ENCODE measurements at places on chromosomes 12 and 14.

GRCh38 chr14:72892879-72893635 is 844 bp downstream of the DPF3 start:
- DNase-seq = no peak

GRCh38 chr12:126770188-126770587 is 1496.8 kb upstream of the TMEM132C start:
- DNase-seq = no peak

- no peak for DNase-seq
These were observed 113.6 kb downstream of the CCER1 start for GRCh38 chr12:90841336-90841735.

- no peak for DNase-seq
These were observed 24.1 kb upstream of the SYCP3 start for GRCh38 chr12:101763246-101763931.

- no peak for DNase-seq
These were observed 40.5 kb downstream of the RPS29 start for GRCh38 chr14:49545716-49546115.

- no peak for DNase-seq
These were observed 64.1 kb downstream of the SYNE3 start for GRCh38 chr14:95452176-95452892.

DNA sequence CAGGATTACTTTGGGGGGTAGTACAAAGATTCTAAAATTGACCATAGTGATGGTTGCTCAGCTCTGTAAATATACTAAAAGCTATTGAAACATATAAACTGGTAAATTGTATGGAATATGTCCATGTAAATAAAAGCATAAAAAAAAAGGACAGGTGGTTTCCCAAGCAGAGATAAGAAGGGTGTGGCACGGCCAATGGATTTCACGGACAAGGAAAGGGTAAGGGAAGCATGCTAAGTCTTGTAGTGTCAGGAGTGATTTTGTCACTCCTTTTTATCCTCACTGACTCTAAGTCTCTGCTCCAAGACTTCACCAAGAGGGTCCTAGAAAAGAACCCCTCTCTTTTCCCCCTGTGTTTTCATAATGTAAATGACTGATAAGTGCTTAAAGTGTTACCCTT is 229.2 kb downstream of the SPTSSA start:
- no peak for DNase-seq

GRCh38 chr12:12600659-12601058 is 11.0 kb upstream of the CREBL2 start:
- DNase-seq = no peak

DNA sequence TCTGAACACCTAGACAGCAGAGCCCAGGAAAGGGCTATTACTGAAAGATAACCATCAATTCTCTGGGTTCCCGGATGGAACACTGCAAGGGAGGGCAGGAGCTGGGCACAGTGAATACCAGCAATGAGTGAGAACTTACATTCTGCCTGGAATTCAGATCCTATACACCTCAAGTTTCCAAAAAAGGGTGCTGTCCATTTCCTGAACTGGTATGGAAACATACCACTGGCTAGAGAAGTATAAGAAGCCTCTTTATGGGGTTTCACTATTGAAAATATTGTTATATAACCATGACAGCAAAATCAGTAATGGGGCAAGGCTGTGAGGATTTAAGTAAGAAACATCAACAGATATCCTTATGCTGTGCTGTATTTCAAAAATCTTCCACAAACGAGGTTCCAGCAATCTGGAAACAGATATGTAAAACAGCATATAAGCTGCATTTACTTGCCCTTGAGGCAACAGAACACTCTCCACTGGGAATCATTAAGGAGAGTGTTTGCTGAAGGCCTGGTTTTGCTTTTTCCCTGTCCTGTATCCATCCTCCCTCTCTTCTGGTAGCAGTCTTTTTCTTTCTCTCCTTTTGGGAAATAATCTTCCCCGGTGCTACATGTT is 53.3 kb upstream of the GTF2A1 start:
- DNase-seq = no peak

DNA sequence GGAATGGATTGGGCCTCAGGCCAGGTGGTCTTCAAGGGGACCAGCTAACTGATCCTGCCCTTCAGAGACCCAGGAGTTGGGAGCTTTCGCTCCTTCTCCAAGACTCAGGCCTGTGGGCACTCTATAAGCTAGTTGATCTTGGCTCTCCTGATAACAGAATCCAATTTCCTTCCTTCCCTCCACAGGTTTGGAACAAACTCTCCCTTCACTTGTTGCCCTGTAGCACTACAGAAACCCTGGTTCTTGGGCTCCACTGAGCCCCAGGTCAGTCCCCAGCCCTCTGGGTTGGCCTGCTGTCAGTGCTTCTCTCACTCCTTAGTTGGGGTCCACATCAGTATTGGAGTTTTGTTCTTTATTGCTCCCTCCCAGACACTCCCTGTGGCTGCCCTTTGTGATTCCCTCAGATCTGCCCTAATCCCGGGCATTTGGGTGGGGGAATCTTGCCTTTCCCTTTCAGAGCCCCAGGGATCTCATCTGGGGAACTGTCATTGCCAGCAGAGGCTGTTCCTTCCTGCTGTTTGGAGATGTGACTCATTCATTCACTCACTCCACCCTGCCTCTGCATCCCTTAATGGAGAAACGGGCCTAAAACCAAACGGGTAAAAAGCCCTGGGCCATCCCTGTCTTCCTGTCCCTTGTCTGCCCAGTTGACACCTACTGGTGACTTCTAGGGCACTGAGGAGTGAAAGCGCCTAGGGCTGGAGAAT is 4.4 kb upstream of the GPD1 start:
- no peak for DNase-seq

DNA sequence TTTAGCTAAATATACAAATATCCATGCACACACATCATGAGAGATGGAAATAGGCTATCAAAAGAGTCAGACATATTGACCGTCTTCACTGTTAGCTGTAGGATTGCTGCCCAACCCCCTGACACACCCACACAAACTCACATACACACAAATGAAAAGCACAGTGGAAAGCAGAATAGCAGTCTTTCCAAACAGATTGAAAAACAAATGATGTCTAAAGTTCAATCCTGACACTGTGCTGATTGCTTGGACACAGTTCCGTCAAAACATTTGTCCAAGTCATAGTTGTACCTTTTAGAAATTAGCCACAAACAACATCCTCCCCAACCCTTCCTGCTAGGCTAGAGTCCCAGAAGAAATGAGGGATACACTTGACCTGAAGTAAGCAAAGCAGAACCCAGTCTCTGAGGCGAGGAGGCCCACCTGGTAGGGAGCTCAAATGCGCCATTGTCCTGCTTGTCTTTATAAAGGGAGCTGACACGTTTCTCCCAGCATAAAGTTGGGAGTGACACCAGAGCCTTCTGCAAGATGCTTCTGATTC is at the start of gene PRH2:
PRH2 (plus strand) TSS at position 491 of the 541 bp plus-strand sequence; CDS start at position 529, 38 bp downstream.
- no peak for DNase-seq

- DNase-seq = peak; percentile 89
These were observed 2.5 kb downstream of the NUAK1 start for GRCh38 chr12:106136263-106136662.

DNA sequence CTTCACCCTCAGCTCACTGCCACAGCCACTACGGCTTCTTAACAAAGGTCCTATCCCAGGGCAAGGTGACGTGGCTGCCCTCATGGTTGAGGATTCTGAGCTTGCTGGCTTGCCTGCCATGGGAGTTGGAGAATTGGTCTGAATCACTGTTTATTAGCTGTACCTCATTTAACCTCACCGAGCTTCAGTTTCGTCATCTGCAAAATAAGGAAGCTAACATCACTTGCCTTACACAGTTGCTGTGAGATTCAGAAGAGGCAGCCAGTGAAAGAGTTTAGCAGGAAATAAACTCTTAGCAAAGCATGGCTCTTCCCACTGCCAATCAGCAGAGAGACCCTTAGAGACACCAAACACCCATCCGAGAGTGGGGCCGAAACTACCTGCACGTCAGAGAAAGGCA is 90.1 kb upstream of the KCNA1 start:
- no peak for DNase-seq

DNA sequence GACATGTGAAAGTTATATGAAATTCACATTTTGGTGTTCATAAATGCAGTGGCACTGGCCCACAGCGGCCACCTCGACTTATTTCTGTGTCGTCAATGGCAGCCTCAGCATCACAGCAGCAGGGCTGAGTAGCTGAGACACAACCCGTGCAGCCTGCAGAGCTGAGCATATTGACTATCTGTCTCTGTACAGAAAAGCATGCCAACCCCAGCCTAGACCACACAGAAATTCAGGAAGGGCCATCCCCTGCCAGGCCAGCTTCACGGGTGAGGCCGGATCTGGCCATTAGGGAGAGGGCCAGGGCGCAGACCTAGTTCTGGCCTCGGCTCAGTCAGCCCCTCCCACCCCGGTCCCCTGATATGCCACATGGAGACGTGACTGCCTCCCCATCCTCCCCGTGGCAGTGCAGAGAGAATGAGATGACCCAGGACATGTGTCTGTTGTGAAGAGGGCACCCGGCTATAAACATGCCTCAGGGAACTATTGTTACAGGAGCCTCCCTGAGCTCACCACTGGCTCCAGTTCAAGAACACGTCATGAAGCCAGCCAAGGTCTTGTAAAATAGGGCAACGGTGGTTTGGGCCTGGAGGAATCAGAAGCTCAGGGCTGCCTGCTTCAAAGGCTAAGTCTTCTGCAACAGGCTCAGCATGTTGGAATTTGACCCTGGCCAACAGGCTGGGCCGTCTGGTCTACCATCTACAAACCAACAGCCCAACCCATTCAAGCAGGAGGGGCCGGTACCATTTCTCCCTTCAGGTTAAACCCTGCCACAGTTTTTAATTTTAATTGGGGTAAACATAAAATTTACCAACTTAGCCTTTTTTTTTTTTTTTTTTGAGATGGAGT is 25.5 kb downstream of the SCARB1 start:
- peak; percentile 85 for DNase-seq

DNA sequence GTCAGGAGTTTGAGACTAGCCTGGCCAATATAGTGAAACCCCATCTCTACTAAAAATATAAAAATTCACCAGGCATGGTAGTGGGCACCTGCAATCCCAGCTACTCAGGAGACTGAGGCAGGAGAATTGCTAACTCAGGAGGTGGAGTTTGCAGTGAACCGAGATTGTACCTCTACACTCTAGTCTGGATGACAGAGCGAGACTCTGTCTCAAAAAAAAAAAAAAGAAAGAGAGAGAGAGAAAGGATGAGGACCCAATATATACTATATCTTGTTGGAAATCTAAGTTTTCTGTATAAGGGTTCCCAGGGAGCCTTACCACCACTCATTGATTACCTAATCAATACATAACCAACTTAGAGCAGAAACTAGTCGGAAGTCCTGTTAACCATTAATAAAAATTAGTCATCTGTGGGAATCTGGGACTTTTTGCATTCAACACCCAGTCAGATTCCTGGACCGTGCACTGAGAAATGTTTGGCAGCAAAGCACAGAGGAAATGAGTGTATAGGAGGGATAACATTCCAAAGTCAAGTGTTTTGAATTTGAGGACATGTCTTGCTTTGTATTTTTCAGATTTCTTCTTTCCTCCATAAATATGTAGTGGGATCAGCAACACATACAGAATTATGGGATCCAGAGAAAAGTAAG is 44.8 kb upstream of the NR2C1 start:
- DNase-seq = no peak

DNA sequence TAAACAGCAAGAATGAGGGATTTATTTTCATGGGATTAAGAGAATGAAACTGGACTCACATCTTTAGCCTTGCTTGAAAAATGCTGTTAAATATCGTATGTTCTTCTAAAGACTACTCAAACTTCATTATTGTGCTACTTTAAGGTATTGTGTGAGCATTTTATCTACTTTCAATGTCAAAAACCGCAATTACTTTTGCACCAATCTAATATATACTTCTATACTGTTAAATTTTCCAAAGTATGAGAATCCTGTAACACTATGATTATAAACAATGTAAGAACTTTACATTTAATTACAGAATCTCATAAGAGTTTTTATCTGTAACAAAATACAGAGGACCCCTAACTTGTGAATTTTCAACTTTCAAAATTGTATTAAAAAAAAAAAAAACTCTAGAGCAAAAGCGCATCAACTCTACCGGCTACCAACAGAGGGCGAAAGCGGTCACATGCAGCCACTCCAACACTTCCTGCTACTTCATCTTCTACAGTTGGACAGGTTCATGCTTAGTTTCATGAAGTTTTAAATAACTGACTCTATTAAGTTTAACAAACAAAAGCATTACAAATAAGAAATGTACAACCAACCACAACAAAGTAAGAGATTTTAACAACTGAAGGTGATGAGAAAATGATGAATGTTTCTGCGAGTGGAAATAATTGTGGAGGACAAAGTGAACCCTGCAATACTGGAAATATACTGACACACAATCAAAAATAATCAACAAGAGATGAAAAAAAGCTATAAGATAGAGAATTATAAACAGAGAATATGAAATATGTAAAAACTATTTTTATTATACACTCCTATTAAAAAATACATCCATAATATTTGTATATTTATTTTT is 210.9 kb downstream of the MED13L start:
- no peak for DNase-seq

DNA sequence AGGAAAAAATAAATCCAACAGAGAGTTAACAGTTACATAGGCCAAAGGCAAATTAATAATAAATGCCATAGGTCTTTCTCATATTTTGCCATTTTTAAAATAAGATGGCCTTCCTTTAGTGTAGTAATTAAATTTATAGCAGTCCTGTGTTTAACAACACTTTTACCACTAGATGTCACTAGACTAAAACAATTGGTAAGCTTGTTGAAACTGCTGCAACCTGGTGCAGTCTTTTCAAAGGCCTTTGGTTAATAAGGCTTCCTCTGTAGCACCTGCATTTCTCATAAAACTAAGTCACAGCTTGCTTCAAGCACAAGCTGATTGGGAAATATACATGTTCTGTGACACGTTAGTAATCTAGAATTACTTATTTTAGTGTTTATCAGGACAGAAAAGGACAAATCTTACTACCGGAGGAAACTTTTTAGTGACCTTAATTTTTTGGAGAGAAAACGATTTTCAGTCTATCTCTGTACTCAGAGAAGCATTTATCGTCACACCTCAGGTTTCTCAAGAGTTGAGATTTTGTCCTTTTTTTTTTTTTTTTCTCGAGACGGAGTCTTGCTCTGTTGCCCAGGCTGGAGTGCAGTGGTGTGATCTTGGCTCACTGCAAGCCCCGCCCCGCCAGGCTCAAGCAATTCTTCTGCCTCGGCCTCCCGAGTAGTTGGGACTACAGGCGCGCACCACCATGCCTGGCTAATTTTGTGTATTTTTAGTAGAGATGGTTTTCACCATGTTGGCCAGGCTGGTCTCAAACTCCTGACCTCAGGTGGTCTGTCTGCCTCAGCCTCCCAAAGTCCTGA is 20.0 kb downstream of the BORCS5 start:
- DNase-seq = peak; percentile 70

- peak; percentile 99 for DNase-seq
These were observed 3.2 kb upstream of the SPTSSA start for GRCh38 chr14:34465069-34465859.

GRCh38 chr14:92641306-92641705 is 107.1 kb downstream of the LGMN start:
- DNase-seq = no peak

- DNase-seq = no peak
These were observed 760 bp downstream of the ACTN1 start for GRCh38 chr14:68978172-68978911.

- DNase-seq = no peak
These were observed 46.3 kb downstream of the CCDC88C start for GRCh38 chr14:91371011-91371989.

Data from NCI-H2029 treated with DMSO at 0.1 percent for 48 hours (cell line).